ENCODE measurements at places on chromosomes 1 and 21.

DNA sequence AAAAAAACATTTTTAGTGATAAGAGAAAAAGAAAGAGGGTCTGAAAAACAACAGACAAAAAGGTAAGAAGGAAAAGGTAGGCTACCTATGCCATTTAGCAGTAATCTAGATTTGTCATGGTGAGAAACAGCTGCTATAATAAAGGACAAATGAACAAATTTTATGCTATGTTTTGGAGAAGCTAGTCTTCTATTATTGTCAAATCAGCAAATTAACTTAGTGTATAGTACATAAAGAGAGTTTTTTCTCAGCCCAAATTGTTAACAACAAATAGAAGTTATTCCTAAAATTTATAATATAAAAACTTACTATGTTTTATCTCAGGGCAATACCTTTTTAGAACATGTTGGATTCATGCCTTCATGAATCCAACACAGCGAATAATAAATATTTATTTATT lies 88.7 kb downstream of the KIFAP3 start:
- DNase-seq: no peak

- DNase-seq: peak; percentile 83
Measured at GRCh38 chr1:27517907-27518718, 28.1 kb upstream of the WASF2 start.

DNA sequence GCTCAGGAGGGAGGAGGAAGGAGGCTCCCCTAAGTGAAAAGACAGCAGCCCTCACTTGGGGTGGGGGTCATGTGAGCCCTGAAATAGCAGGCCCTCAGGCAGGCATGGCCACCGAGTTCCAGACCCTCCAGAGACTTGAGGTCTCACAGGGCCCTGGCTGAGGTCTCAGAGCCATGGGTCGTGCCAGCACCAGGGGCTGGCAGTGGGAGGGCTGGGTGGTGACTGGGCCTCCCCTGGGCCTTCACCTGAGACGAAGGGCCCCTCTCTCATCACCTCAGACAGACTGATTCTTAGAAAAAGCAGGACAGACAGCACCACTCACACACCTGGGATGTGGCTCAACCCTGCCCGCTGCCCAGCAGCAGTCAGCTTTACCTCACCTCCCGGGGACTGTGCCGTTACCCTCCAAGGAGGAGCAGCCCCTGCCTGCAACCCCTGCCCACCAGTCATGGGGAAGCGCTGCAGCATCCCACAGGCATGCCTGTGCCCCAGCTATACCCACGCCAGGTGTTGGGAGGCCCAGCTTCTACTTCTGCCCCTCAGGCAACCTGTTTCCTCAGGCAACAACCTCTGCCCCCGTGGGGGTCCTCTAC lies 42.6 kb upstream of the LRP8 start:
- DNase-seq: no peak

DNA sequence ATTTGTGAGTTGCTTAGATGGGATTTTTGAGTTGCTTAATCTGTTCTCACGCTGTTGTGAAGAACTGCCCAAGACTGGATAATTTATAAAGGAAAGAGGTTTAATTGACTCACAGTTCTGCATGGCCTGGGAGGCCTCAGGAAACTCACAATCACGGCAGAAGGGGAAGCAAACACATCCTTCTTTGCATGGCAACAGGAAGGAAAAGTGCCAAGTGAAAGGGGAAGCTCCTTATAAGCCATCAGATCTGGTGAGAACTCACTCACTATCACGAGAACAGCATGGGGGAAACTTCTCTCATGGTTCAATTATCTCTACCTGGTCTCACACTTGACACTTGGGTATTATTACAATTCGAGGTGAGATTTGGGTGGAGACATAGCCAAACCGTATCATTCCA lies 10.3 kb downstream of the CLIC6 start:
- DNase-seq: no peak

GRCh38 chr1:213049232-213049631 lies 1.8 kb upstream of the RPS6KC1 start:
- no peak for DNase-seq

DNA sequence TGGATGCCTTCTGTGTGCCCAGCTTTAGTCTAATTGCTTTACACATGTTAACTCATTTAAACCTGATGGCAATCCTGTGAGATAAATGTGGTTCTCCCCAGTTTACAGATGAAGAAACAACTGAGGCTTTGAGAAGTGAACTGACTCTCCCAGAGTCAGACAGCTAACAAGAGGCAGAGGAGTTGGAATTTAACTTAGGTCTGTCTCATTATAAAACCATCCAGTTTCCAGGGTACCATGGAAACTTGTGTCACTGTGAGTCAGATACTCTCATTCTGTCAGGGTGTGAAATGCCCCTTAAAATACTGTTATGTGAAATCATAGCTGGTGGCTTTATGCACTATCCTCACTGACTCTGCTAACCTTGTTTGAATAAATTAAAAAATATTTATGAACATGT lies 206.6 kb downstream of the PBX1 start:
- DNase-seq: no peak

- no peak for DNase-seq
Measured at GRCh38 chr1:233020426-233020825, 70.0 kb downstream of the NTPCR start.

DNA sequence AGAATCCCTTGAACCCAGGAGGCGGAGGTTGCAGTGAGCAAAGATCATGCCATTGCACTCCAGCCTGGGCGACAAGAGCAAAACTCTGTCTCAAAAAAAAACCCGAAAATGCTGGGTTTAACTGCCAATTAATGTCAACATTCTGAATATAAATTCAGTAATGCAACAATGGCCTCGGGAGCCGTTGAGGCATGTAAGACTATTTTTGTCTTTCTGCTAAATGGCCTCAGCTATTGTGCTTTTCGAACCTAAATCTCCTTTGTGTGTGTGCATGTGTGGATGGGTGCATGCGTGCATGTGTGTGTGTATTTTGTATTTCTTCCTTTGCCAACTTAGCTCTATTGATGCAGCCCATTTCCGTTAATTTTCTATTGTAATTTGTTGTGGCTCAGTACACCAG lies 31.6 kb downstream of the CLIC4 start:
- DNase-seq: no peak

DNA sequence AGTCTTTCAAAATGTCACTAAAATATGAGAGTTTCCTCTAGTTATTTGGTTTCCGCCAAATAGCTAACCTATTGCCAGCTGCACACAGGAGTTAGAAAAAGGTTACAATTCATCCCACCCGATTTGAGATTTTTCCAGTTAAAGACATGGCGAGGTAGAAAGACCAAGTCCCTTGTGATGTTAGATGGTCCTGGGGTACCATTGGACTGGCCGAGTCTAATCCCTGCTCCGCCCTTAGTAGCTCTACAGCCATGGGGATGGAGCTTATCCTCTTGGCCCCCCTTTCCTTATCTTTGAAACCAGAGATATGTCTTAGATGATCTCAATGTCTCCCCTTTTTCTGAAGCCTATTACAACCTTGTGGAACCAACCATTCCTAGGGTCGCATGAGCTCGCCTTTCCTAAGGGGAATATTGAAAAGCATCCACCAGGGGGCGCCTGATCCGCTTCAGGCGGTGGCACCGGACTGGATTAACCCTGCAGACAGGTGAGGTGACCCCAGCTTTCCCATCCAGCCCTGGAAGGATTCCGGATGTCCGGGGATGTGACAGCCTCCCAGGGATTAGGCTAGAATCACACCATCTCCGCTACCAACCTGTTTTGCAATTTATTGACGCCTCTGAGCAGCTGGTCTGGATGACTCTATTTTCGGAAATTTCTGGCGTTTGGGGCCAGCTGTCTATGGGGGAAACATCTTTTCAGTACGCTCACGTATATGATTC lies 68.3 kb upstream of the SIM2 start:
- peak; percentile 78 for DNase-seq

GRCh38 chr1:209756615-209757445 lies 977 bp downstream of the TRAF3IP3 start:
- no peak for DNase-seq

DNA sequence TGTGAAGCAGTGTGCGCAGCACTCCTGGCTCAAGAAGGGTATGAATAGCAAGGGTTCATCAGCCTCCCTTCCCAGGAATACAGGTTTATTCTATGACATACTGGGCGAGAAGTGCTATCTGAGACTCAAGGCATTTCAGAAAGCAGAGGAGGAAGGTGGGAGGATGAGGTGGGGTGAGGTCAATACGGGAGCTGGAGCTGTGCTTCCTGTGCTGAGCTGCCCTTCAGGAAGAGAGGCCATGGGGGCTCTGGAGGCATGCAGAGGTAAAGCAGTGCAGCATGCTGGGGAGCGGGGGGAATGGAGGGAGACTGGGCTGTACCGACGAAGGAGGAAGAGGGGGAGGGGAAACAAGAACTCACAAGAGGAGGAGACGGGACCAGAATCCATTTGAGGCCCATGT lies 717.6 kb downstream of the PTPRU start:
- DNase-seq: no peak

DNA sequence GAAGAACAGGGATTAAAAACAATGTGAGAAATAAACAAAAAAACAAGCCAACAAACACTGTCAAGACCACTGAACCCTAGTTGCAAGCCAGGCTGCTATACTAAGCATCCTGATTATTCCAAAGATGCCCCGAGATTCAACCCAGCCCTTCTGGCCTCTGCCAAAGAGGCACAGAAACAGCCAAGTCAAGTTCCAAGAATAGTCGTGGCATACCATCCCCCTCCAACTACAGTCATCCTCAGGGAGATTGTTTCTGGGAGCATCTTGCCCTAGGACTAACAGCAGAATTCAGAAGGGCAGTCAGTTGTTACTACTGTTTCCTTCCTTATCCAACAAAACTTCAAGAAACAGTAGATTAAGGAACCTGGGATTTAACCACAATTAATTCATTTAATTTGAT lies 52.3 kb downstream of the ABL2 start:
- no peak for DNase-seq

DNA sequence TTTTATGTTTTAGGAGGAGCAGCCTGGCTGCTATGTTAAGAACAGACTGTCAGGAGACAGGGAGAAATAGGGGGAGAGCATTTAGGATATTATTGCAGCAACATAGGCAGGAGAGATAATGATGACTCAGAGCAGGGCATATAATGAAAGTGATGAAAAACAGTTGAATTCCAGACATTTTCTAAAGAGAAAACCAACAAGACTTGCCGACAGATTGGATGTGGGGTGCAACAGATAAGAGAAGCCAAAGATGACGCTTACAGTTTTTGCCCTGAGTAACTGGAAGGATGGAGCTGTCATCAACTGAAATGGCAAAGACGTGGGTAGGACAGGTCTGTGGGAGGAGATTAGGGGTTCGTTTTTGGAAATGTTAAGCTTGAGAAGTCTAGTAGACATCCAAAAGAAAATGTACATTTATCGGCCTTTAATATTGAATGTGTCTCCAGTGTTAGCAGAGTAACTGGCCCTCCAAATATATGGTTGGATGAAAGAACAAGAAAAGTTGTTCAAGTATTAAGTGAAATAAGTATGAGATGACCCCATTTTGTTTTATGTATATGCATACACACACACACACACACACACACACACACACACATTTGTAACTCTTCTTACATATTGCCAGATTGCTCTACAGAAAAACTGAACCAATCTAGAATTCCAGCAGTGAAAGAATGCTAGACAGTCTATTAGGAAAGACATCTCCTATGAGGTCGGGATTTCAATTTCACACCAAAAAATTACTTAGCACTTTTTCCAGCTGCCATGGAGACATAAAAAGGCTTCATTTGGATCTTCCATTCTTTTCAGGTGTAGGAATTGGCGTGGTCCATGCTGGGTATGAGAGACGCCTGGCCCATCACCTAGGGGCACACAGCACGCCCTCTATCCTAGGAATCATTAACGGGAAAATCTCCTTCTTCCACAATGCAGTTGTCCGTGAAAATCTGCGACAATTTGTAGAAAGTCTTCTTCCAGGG lies 17.2 kb downstream of the DNAJC16 start:
- no peak for DNase-seq

GRCh38 chr1:224312025-224312424 lies 17.9 kb downstream of the NVL start:
- no peak for DNase-seq

DNA sequence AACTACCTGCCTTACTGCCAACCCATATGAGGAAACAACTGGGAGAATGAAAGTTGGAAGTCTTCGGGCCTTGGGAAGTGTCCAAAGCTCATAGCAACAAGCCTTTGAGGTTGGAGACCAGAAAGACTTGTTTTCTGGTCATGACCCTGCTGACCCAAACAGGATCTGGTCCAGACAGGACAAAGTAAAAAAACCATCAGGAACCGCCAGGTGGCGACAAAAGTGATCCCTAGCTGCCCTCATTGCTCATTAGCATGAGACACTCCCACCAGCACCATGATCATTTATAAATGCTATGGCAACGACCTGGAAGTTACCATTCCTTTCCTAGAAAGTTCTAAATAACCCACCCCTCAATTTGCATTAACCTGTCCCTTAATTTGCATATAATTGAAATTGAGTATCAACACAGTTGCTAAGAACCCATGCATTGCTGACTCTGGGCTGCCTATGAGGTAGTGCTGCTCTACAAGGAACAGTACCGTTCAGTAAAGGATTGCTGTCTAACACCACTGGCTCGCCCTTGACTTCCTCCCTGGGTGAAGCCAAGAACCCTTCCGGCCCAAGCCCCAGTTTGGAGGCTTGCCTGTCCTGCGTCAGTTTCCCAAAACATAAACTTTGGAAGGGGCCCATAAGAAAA lies 89.0 kb downstream of the URB2 start:
- DNase-seq: no peak

- DNase-seq: no peak
Measured at GRCh38 chr1:100441651-100442050, 89.3 kb downstream of the CDC14A start.

DNA sequence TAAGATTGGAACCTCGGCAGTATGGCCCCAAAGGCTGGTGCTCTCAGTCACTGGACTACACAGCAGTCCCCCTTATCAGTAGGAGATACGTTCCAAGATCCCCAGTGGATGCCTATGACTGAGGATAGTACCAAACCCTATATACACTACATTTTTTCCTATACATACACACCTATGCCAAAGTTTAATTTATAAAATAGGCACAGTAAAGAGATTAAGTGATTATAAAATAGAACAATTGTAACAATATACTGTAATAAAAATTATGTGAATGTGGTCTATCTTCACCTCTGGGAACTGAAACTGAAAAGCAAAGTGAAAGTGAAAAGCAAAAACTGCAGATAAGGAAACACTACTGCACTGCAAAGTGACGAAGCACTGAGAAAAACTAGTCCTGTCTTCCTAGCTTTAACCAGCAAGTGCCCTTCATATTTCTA lies 96.8 kb downstream of the INTS7 start:
- DNase-seq: no peak

- no peak for DNase-seq
Measured at GRCh38 chr1:91559838-91560565, 59.4 kb downstream of the CDC7 start.

- no peak for DNase-seq
Measured at GRCh38 chr1:35261412-35262120, 6.9 kb upstream of the ZMYM4 start.
